ENCODE measurements at places on chromosomes 12 and 14.

DNA sequence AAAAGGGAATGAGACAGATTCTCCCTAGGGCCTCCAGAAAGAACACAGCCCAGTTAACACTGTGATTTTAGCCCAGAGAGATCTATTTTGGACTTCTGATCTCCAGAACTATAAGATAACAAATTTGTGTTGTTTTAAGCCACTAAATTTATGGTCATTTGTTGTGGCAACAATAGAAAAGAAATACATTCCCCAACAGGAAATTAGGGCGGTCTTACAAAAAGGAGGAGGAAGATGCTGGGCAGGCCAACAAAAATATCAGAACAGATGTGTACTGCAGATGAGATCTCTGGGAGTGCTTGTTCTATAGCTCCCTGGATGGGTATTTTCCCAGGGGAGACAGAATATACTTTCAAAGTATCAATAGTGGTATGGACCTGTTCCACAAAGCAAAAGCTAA is 32.0 kb upstream of the SOCS2 start:
- DNase-seq = no peak

DNA sequence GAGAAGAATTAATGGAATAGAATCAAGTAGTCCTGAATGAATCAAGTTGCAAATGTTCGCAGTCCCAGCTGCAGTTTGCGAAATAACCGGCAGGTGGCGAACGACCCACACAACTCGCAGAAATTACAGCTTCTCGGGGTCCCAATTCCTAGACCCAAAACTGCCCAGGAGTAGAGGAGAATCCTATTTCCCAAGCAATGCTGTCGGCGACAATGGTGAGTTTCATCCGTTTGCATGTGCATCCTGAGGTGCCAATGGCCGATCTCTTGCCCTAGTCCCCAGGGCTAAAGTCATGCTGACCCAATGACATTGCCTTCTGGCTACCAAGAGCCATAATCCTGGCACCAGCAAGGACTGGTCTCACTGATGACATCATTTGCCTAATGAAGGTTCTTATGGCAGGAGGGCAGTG is 8.5 kb upstream of the ASCL1 start:
- peak; percentile 41 for DNase-seq

DNA sequence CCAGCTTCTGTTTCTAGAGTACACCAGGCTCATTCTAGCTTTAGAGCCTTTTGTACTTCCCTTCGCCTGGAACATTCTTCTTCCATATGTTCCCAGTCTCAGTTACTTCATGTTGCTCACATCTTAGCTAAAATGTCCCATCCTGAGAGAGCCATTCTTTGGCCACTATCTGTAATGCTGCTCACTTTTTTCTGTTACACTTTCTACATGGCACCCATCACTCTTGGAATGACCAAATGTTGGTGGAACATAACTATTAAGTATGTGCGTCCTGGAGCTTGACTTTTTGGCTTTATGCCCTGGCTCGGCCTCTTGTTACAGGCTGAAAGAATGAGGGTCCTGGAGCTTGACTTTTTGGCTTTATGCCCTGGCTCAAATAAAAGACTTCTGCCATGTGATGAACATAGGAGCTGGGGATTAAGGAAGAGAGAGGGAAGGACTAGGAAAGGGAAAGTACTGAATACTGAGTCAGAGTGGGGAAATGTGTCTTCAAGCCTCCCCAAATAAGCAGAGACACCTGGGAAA is 442.9 kb upstream of the ATP2B1 start:
- no peak for DNase-seq

- no peak for DNase-seq
Observed at GRCh38 chr12:103645202-103645601, 58.1 kb downstream of the STAB2 start.

- DNase-seq = peak; percentile 85
Observed at GRCh38 chr12:120439646-120440247, 1.8 kb downstream of the COX6A1 start.
